ENCODE measurements at places on chromosomes 5 and 9.

DNA sequence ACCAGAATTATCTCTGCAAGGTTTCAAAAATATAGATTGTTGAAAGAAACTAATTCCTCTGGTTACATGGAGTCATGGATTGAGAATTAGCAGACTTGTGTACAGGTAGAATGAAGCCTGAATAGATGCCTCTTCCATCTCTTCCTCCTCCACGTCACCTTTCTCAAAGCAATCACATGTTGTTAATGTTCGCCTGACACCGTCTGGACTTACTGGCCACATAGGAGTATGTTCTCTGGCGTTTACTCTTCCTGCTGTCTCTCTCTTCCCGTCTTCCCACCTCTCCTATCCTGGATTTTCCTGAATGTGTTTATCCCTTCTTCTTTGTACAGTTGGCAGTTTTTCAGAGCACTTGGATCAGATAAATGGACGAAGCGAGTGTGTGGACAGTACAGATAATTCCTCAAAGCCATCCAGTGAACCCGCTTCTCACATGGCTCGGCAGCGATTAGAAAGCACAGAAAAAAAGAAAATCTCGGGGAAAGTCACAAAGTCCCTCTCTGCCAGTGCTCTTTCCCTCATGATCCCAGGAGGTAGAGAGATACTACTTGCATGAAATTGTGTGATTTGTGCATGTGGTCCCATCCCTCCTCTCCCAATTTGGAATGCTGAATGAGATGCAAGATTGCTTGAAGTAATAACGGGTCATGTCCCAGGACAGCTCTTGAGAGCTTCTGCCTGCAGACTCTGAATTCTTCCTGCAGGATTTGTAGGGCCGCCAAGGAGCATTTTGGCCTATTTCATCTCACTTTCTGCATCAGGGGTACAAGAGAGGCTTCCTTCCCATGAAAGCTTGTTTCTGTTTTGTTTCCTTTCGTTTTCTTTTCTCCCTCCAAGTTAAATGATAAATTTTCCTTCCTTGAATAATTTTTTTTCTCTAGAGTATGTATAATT, 47.3 kb downstream of the CD180 start:
- H3K36me3 ChIP-seq = no peaks in the 10 kb centered on the region
- no peak overlapping the region for H3K4me3 ChIP-seq
- no peaks in the 10 kb centered on the region for H3K4me1 ChIP-seq
- DNase-seq = no peak

- no peaks in the 10 kb centered on the region for H3K27me3 ChIP-seq
- no peak overlapping the region for H3K27ac ChIP-seq
- H3K4me3 ChIP-seq = no peak overlapping the region
- H3K36me3 ChIP-seq = no peaks in the 10 kb centered on the region
Observed at GRCh38 chr9:132175431-132175830, 13.6 kb downstream of the NTNG2 start.

DNA sequence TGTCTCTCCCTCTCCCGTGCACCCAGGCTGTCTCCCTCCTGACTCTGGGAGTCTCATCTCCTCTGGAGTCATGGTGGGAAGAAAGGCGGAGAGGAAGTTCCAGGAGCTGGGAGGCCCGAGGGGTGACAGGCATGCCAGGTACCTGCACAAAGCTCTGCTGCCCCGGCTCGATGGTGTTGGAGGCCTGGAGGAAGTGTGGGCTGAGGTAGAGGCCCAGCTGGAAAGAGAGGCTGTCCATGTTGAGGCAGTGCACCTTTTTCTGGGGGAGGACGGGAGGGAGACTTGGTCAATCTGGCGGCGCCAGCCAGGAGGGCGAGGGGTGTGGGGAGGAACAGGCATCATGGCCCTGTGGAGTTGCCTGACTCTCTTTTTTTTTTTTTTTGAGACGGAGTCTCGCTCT, 15.9 kb downstream of the FPGS start:
- peaks cover 9% of the 10 kb centered on the region for H3K36me3 ChIP-seq
- DNase-seq = no peak
- H3K27ac ChIP-seq = no peak overlapping the region
- H3K4me1 ChIP-seq = no peaks in the 10 kb centered on the region
- no peaks in the 10 kb centered on the region for H3K27me3 ChIP-seq
- no peak overlapping the region for H3K4me3 ChIP-seq

DNA sequence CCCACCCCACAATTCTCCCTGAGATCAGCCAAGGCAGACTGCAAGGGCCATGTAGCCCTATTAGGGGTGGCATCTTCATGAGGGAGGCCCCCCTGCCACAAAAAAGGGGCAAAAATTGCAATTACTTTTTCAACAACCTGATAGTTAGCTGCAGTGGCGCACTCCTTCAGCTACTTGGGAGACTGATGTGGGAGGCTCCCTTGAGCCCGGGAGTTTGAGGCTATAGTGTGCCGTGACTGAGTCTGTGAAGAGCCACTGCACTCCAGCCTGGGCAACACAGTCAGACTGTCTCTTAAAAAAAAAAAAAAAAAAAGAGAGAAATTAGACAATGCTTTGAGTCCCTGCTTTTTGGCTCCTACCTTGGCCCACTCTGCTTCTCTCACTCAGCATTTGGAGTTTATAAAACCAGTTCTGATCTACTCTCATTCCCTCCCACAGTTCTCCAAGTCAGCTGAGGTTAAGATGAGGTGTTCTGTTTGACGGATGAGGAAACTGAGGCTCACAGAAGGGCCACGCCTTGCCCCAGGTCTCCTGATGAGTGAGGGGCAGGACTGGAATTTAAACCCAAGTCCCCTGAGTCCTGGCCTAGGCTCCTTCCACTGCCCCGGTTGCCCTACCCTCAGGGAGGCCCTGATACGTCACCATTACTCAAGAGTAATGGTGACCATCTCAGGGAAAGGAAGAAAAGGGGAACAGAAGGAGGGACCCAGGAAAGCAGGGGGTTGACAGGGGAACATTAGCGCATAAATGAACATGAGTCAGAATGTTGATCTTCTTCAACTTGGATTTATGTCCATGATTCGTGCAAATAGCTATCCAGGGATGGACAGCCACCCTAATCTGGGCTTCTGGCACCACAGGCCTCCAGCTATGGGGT, 9.0 kb downstream of the GPX3 start:
- DNase-seq = no peak
- no peak overlapping the region for H3K4me3 ChIP-seq
- no peaks in the 10 kb centered on the region for H3K27me3 ChIP-seq
- peaks cover 4% of the 10 kb centered on the region for H3K36me3 ChIP-seq
- no peaks in the 10 kb centered on the region for H3K4me1 ChIP-seq
- no peak overlapping the region for H3K27ac ChIP-seq

DNA sequence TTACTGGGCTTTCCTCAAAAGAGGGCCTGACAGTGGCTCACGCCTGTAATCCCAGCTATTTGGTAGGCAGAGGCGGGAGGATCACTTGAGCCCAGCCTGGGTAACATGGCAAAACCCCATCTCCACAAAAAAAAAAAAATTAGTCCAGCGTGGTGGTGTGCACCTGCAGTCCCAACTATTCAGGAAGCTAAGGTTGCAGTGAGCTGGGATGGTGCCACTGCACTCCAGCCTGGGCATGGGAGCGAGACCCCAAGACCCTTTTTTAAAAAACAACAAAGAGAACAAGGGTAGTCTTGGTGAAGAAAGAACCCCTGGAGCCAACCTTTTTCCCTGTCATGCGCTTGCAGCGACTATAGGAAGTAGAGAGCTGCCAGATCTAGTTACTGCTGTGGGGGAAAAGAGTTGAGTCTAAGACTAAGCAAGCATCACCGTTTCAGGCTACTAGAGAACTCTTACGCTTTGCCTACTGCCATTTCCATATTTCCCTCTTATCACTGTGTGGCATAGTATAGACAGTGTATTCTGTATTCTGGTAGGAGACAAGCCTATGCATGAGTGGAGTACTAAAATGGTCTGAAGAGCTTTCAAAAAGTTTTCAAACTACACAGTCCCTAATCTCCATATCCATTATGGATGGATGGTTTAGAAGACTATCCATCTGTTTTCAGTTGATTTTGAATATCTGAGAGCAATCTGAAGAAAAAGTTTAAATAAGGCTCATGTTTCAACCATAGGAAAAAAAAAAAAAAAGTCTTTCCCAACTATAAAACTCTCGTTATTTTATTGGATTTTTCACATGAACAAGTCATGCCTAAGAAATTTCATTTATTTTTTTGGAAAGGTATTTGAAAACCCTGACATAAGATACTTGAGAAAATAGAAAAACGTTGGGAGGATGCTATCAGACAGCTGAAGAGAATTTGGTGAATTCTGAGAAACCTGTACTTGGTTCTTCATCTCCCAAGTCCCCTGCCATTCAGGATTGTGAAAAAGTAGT, 2.6 kb downstream of the C9orf40 start:
- no peaks in the 10 kb centered on the region for H3K27me3 ChIP-seq
- H3K4me1 ChIP-seq = no peaks in the 10 kb centered on the region
- no peaks in the 10 kb centered on the region for H3K36me3 ChIP-seq
- no peak for DNase-seq
- no peak overlapping the region for H3K27ac ChIP-seq

GRCh38 chr5:144206141-144206540, 35.5 kb downstream of the KCTD16 start:
- no peak overlapping the region for H3K4me3 ChIP-seq
- H3K4me1 ChIP-seq = peaks cover 3% of the 10 kb centered on the region
- H3K27ac ChIP-seq = no peak overlapping the region
- H3K36me3 ChIP-seq = no peaks in the 10 kb centered on the region

DNA sequence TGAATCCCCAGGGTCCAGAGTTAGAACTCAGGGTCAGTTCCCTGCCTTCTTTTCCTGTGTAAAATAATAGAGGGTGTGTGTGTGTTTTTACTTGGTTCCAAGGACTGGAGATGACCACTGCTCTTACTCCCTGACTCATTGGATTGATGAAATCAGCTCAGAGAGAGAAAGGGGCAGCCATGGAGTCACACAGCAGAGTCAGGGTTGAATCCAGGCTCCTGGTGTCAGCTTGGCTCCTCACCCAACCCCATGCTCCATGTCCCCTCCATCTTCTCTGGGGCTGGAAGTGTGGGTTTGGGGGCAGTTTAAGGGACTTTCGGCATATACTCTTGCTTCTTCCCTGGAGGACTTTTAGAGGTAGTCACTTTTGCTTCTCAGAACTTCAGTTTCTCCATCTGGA, 21.6 kb downstream of the DAB2IP start:
- no peak overlapping the region for H3K4me3 ChIP-seq
- no peak overlapping the region for H3K27ac ChIP-seq
- H3K36me3 ChIP-seq = no peaks in the 10 kb centered on the region
- no peak for DNase-seq

- DNase-seq = no peak
- no peaks in the 10 kb centered on the region for H3K27me3 ChIP-seq
- no peaks in the 10 kb centered on the region for H3K36me3 ChIP-seq
- H3K4me3 ChIP-seq = no peak overlapping the region
- H3K4me1 ChIP-seq = no peaks in the 10 kb centered on the region
Observed at GRCh38 chr9:37371565-37372464, 50.7 kb upstream of the GRHPR start.

- no peaks in the 10 kb centered on the region for H3K36me3 ChIP-seq
- H3K4me1 ChIP-seq = peaks cover 12% of the 10 kb centered on the region
- H3K27me3 ChIP-seq = peaks cover 3% of the 10 kb centered on the region
- H3K4me3 ChIP-seq = no peak overlapping the region
- no peak overlapping the region for H3K27ac ChIP-seq
Observed at GRCh38 chr9:107636571-107637381, 147.2 kb upstream of the KLF4 start.

DNA sequence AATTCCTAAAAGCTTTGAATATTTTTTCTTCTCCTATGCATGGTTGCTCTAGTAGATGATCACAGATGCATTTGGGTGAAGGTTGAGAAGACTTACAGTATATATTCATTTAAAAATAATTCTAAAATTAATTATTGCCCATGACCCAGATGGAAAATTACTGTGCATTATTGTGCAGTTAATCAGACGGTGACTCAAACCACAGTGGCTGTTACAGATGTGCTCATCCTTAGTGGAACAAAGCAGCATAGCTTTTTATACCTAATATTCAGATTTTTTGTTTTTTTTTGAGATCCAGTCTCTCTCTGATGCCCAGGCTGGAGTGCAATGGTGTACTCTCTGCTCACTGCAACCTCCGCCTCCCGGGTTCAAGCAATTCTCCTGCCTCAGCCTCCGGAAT, 10.7 kb downstream of the OR2V1 start:
- H3K4me1 ChIP-seq = no peaks in the 10 kb centered on the region
- H3K27ac ChIP-seq = no peak overlapping the region
- no peaks in the 10 kb centered on the region for H3K36me3 ChIP-seq
- DNase-seq = no peak
- H3K27me3 ChIP-seq = peaks cover 2% of the 10 kb centered on the region
- H3K4me3 ChIP-seq = no peak overlapping the region

GRCh38 chr9:91256235-91256634, 105.5 kb downstream of the AUH start:
- H3K36me3 ChIP-seq = no peaks in the 10 kb centered on the region
- no peaks in the 10 kb centered on the region for H3K27me3 ChIP-seq
- H3K4me3 ChIP-seq = no peak overlapping the region
- H3K27ac ChIP-seq = no peak overlapping the region

DNA sequence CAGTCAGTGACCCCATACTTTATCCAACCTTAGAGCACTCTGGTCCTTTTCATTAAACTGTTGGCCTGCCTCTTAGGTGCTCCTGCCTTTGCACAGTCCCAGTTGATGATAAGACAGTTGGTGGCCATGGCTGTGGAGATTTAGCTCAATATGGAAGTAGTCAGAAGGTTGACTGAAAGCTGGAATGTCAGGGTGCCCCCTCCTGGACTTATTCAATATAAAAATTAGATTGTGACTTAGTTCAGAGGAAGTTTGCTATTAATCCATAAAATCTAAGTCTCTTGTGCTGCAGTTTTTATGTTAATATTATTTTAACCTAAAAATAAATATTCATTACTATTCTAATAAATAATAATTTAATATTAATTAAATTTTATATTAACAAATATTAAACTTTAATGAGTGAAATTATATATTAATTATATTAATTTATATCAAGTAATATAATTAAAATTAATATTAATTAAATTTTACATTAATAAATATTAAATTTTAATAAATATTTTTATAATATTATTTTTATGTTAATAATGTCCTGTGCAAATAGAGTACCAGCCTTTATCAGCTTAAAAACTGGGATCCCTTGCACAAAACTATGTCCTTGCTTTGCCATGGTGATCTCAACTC, 77.7 kb upstream of the ADAMTSL1 start:
- no peaks in the 10 kb centered on the region for H3K27me3 ChIP-seq
- H3K4me1 ChIP-seq = no peaks in the 10 kb centered on the region
- H3K36me3 ChIP-seq = no peaks in the 10 kb centered on the region
- H3K4me3 ChIP-seq = no peak overlapping the region
- no peak overlapping the region for H3K27ac ChIP-seq
